ENCODE measurements at places on chromosomes 7 and 10. TPM values are rescaled to one million over a fixed set of nuclear protein-coding genes. Genes with fewer than 3 reads are reported as not detected.

BAZ1B gene
- 63.3 TPM for total RNA-seq

PALS2 gene
- 57.9 TPM for total RNA-seq

ATG9B gene
- 0.35 TPM for total RNA-seq

IDI2 gene
- not detected for total RNA-seq

GBX1 gene
- total RNA-seq = not detected

All from ovary (tissue), 10 donors.